ENCODE measurements at places on chromosomes 5 and 9.

- DNase-seq, result no peak
Measured at GRCh38 chr5:6723122-6723815, 10.0 kb downstream of the TENT4A start.

- no peak for DNase-seq
Measured at GRCh38 chr9:89933578-89933977, 328.8 kb downstream of the GADD45G start.

DNA sequence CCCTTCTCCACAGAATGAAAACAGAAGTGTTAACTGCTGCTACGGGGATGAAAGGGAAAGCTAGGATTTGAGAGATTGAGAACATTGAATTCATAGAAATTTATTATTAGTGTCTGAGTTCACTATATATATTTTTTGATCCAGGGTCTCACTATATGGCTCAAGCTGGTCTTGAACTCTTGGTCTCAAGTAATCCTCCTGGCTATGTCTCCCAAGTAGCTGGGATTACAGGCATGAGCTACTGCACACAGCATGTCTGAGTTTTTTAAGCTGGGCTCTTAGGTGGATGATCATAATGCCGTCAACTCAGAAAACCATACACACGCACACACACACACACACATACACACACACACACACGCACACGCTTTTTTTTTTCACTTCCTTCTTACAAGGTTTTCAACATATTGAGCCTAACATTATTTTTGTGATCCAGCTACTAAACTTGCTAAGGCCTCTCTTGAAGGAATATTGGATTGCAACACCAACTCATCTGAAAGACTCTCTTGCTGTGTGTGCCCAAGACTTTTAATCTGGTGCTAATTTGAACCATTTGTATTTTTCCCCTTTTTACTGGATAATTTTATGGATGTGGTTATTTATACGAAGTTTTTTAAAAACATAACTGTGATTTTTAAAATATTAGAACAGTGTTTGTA, 1045.4 kb downstream of the DTWD2 start:
- no peak for DNase-seq

DNA sequence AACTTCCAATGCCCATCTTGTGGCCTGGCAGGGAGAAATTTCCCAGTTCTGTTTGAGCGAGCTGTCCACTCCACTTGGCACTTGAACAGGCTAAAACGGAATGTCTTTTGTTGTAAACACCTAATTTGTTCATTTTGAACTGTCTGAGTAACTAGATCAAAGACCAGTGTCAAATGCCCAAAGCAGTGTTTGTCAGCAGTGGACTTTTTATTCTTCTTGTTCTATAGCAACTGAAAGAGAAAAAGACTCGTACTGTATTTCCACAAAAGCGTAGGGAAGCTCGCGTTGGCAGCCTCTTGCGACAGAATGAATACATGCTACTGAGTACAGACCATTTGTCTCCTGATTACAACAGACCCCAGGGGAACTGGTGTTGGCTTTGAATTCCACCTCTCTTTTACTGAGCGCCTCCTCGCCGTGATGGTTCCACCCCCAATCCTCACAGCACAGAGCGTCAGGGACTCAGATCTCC, 601.8 kb upstream of the ZNF608 start:
- DNase-seq, result no peak

DNA sequence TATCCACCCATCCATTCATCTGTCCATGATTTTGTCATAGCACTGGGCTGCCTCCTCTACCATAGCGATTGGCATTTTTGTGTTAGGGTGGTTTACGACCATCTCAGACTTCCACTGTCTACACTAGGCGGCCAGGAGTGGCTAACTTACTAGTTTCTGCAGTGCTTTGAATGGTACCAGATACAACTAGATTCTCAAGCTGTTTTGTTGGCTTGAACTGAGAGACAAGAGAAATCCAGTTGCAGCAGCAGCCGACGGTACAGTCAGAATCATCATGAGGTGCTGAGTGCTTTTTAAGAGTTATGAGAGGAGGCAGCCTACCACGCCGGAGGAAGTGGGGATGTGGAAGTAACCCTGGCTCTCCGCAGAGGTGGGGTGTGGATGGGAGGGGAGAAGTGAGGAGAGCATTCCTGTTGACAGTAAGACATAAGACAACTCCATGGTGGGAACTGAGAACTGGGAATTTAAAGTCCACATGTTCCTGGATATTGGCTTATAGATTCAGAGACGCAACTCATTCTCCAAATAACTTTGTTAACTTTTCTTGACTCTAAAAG, 27.9 kb downstream of the COL5A1 start:
- DNase-seq, result no peak

- DNase-seq, result no peak
Measured at GRCh38 chr5:143527808-143528207, 124.3 kb upstream of the NR3C1 start.

DNA sequence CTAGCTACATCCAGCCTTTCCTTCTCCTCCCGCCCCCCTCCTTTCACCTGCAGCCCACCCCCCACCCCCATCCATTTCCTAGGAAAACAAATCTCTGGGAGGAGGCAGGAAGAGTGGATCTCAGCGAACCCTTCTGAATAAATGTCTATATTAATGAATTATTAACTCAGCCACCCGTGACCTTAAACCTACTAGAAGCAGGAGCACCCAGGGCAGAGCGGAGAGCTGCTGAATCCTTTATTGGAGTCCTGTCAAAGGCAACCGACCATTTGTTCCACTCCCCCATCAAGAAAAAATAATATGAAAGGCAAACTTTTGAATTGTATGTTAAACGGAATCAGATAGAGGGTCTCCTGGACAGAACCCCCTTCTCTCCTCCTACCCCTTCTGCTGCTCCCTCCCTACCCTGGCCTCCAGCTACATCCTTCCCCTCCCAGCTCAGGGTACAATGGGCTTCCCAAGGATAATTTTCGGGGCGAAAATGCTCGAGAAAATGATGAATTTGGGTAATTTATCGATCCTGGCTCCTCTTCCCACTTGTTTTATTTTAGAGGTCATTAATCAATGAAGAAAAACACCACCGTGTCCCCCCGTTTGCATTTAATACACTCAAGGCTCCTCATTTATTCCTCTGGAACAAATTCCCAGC, 3.3 kb upstream of the PRDM6 start:
- DNase-seq, result no peak

DNA sequence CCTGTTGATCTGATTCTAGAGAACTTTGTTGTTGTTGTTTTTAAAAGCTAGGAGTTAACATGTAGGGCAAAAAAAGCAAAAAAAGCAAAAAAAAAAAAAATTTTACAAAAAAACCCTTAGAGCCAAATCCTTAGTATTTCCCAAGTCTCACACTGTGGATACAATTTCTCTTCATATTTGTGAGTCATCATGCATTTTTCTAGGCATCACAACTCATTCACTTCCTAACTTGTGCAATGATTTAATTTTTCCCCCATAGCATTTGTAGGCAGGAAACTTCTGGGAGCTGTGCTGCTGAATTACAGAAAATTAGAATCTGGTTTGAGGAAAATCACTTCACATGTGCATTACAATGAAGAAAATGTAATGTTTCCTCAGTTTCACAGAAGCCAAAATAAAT, 91.9 kb downstream of the MARCHF3 start:
- DNase-seq, result no peak

Measured in stimulated activated CD4-positive, alpha-beta T cell treated with anti-CD3 and anti-CD28 coated beads, Interleukin-1b, Interleukin-23, amount 100 ng/mL, for 1 hour (primary cell).